ENCODE measurements at places on chromosomes 5 and 9. TPM values are rescaled to one million over a fixed set of nuclear protein-coding genes. Genes with fewer than 3 reads are reported as not detected.

The CDK9 gene
- total RNA-seq = 80.5 TPM

The ACTBL2 gene
- under 0.01 TPM for total RNA-seq

The NIM1K gene
- total RNA-seq = not detected

The CAMK2A gene
- total RNA-seq = not detected

The HEXB gene
- total RNA-seq = 161 TPM

The FBP1 gene
- total RNA-seq = 0.57 TPM

The SPATA9 gene
- total RNA-seq = not detected

The ADRB2 gene
- total RNA-seq = 9.4 TPM

The TIMD4 gene
- not detected for total RNA-seq

The ARL10 gene
- total RNA-seq = 5.8 TPM

The RAI14 gene
- 453 TPM for total RNA-seq

The AGXT2 gene
- total RNA-seq = not detected

The NR6A1 gene
- 0.32 TPM for total RNA-seq

The CTNND2 gene
- not detected for total RNA-seq

The GMCL2 gene
- total RNA-seq = not detected

The AJM1 gene
- total RNA-seq = 0.65 TPM

The INSL4 gene
- total RNA-seq = not detected

The NSUN2 gene
- 95.4 TPM for total RNA-seq

The NUTM2F gene
- not detected for total RNA-seq

The PRKACG gene
- total RNA-seq = not detected

The OBP2B gene
- not detected for total RNA-seq

The DMXL1 gene
- total RNA-seq = 39.3 TPM

The SPAG8 gene
- 0.32 TPM for total RNA-seq

The ENTREP1 gene
- total RNA-seq = 19.8 TPM

The SLC24A2 gene
- total RNA-seq = not detected

The CYLC2 gene
- not detected for total RNA-seq

The WDR38 gene
- not detected for total RNA-seq

The IFNB1 gene
- total RNA-seq = not detected

The PCDHGA7 gene
- 0.65 TPM for total RNA-seq

The LCN15 gene
- total RNA-seq = not detected

The HRH2 gene
- not detected for total RNA-seq

The SLC46A2 gene
- not detected for total RNA-seq

The CMYA5 gene
- total RNA-seq = not detected

The PAEP gene
- total RNA-seq = not detected

The PPP2CA gene
- 88.9 TPM for total RNA-seq

The DOCK2 gene
- 0.16 TPM for total RNA-seq

The TEK gene
- total RNA-seq = 45.0 TPM

The PCDHA1 gene
- 0.13 TPM for total RNA-seq

The ABHD17B gene
- total RNA-seq = 21.9 TPM

The PCDHGB4 gene
- 20.1 TPM for total RNA-seq

The PCDHB16 gene
- 0.63 TPM for total RNA-seq

The GBGT1 gene
- total RNA-seq = 0.32 TPM

The SLC34A3 gene
- total RNA-seq = not detected

All from bladder microvascular endothelial cell (primary cell).